ENCODE measurements at places on chromosomes 4 and X.

GRCh38 chr4:10013722-10014121 lies 7.6 kb downstream of the SLC2A9 start:
- DNase-seq: no peak

GRCh38 chr4:172055046-172055445 lies 241.8 kb downstream of the GALNTL6 start:
- no peak for DNase-seq

DNA sequence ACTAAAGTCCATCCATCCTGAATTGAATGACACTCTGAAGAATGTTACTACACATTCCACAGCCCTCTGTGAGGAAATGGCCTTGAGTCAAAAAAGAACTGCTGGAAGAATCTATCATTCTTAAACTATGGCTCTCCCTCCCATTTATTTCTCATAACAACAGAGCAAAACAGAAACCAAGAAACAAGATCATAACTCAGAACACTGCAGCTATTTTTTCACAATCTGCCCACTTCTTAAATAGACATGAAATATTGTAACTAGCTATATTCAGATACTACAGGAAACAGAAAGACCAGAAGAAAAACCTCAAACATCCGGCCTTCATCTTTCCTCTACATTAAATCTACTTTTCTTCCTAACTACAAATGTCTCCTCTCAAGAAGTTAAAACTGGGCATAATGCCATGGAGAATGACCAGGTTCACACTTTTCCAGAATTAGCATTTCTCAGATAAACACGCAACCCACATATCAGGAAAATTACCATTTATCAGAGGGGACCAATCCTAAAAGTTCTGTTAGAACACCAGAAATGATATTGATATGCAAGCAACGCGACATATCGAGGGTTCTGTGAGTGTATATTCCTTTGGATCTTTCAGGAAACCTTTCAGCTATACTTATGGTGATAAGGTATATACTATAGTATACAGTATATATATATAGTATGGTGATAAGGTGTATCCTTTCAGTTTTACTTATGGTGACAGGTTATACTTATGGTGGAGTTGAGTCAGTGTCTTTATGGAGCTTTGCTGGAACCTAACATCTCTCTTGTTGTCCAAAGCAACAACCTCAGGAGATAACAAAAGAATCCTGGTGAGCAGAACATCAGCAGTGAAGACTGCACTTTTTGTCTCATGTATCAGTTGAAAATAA lies 60.4 kb upstream of the IRF2 start:
- DNase-seq: peak; percentile 58

DNA sequence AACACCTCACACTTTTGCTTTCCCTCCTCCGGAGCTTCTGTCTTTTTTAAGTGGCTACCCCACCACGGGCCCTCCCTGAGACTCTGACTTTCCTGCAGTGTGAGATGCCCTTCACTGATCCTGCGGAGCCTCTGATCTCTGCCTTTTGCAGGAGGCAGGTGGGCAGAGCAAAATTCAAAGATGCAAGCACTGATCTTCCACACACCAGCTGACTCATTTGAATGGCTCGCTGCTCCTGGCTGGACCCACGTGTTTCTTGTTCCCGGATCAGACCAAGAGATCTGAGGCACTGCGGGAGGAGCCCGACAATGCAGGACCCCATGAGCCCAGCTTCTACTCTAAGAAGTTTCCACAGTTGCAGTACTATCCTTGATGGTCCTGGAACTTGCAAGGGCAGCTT lies 1607.9 kb upstream of the TENM3 start:
- DNase-seq: no peak

DNA sequence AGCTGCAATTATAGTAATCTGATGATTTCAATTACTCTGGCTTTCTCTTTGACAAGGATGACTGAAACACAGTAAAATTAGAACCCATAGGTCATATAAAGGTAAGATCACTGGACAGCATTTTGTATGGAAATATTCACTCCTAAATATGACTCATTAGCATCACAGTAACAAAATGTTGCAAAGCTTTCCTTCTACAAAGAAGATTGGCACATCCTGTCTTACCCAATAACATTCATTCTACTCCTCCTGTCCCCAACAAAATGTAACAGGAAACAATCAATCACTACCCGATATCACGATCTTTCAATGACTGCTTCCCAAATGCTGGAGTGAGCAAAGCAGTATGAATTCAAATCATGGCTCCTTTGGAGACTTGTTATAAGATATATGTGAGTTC lies 95.3 kb downstream of the FANCB start:
- no peak for DNase-seq

DNA sequence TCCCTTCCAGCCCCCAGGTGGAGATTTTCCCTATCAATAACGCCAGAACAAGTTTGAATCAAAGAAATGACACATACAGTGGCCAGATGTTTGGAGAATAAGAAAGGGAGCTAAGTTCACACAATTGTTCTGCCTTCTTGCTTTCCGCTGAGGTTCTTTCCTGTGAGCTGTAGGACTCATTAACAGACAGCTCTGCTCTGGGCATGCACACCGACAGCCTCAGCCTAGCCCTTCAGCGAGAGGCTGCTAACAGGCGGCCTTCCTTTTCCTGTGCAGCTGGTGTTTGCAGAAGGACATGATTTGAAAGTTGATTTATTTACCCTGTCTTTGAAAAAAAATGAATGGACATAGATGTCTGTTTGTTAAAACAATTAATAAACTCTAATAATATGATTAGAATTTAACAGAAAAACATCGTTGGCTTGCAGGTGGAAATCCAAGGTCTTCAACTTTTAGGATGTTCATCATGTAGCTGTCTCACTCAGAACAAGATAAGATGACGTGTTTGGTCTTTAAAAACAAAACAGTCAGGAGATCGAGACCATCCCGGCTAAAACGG lies 183.3 kb downstream of the KDR start:
- peak; percentile 57 for DNase-seq

DNA sequence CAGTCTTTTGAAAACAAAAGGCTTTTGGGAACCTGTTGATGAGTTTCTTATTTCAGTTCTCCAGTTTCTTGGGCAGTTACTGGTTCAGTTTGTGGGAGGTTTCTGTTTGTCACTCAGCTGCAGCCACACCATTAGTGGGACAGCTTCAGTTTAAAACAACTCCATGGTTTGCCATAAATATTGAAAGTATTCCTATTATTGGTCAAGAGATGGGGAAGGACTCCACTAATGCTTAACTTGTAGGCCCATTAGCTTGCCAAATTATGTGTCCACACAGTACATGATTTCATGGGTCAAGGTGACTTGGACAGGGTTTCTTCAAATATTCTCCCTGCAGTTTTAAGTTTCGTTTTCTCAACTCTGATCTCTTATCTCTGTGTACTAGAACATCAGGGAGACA lies 15.5 kb upstream of the ASIC5 start:
- DNase-seq: no peak

DNA sequence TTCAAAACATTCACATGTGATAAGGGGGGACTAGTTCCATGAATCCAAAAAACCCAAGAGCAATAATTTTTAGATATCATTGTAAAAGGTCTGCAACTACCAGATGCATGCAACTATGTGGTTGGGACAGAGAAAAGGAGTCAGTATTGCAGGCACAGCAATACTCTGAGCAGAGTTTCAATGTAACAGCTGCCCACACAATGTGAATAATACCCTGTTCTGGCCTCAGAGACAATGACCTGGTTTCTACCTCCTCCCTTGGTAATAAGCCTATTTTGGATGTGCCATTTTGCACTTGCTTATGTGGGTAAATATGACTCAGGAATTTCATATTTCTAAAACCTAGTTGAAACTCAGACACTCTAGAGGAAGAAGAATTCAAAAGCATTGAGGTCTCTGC lies 194.8 kb upstream of the RASGEF1B start:
- DNase-seq: no peak

DNA sequence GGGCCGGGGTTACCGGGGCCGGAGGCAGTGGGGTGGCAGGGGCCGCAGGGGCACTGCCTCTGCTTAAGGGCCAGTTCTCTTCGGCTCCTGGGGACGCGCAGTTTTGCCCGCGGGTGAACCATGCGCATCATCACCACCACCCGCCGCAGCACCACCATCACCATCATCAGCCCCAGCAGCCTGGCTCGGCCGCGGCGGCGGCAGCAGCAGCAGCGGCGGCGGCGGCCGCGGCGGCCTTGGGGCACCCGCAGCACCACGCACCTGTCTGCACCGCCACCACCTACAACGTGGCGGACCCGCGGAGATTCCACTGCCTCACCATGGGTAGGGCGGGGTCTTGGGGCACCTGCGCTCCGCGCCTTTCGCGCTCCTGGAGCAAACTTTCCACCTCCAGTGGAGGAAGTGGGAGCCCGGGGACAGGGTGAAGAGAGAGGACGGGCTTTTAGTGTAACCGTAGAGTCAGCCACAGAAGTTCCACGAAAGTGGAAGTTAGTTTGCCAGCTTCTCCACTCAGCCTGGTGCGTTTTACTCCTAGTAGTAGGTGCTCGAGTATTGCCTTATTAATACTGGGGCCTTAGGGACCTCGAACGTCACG lies 729 bp downstream of the GSX2 start:
- peak; percentile 12 for DNase-seq

DNA sequence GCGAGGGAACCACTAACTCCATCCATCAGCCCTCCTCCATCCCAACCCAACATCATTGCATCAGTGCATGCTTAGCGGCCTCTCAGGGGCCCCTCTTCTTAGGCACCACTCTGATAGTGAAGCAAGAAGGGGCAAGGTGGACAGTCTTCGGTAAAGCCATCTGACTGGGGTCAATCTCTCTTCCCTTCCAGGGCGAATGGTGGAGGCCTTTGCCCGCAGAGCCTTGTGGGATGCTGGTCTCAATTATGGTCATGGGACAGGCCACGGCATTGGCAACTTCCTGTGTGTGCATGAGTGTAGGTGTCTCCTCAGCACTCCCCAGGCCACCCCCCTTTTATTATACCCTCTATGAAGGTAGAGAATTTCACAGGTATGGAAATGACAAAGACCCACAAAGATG lies 18.8 kb upstream of the SASH3 start:
- no peak for DNase-seq

GRCh38 chr4:84342161-84342560 lies 156.9 kb downstream of the NKX6-1 start:
- DNase-seq: no peak

GRCh38 chr4:57633212-57633859 lies 523.2 kb upstream of the IGFBP7 start:
- no peak for DNase-seq

- DNase-seq: peak; percentile 12
These were observed 773 bp downstream of the DAPP1 start for GRCh38 chr4:99817309-99817890.

DNA sequence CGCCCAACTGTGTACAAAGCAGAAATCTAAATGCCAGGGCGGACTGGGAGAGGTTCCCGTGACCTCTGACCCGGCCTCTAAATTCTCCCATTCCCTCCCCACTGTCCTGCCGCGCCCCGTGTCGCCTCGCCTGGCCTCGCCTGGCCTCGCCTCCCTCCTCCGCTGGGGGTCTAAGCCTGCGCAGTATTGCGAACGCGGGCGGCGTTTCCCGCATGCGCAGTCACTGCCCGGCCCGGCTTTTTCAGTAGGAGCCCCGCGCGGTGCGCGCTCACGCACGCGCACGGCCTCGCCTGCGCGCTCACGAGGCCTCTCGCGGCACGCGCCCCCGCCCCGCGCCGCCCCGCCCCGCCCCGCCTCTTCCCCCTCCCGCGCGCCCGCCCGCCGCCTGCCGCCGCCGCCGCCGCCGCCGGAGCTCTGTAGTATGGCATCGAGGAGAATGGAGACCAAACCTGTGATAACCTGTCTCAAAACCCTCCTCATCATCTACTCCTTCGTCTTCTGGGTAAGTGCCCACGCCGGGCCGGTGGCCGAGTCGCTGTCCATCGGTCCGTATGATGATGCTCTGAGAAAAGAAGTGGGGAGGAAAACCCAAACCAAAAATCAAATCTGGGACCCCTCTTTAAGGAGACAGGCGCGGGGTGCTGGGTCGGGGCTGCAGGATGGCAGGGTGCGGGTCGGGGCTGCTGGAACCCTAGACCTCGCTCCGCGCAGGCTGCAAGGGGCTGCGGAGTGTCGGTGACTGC lies at the start of gene TSPAN7:
TSPAN7 (plus strand) TSS at position 417 of the 743 bp plus-strand sequence; CDS start at position 422, 5 bp downstream.
- DNase-seq: peak; percentile 74

DNA sequence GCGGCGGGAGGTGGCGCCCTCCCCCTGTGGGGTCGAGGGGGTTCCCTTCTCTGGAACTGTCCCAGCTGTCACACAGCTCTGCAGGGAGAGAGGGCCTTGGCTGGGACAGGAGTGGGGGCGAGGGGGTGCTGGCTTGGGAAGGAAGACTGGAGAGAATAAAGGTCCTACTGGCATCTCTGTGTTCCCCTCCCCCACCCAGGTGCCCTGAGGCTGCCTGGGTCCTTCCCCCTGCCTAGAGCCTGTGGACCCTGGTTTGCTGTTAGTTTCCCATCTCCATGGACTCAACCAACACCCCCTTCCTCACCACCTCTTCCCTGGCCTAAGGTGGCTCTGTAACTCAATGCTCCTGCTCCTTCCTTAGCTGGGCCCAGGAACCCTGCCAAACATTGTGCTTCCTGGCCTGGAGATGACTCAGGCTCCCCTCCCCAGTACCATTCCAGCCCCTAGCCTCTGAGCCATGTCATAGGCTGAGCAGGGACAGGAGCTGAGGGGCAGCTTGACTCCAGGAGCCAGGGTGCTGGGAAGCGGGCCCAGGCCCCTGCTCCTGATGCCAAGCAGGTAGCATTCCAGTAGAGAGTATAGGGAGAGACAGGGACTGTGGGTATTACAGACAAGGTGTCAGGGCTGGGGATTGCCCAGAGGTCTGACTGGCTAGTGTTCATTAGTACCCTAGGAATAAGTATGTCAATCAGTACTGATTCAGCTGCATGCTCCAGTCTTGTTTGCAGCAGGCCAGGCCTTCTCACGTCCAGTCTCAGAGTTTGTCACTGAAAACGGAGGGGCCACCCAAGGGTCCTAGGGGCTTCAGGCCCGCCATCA lies 100.7 kb downstream of the EFNB1 start:
- DNase-seq: no peak

- DNase-seq: no peak
These were observed 559.0 kb upstream of the AMOT start for GRCh38 chrX:113399506-113400192.

GRCh38 chrX:10741003-10741402 lies 120.6 kb upstream of the MID1 start:
- DNase-seq: no peak

- no peak for DNase-seq
These were observed 1.0 kb downstream of the ENAM start for GRCh38 chr4:70629469-70630090.

DNA sequence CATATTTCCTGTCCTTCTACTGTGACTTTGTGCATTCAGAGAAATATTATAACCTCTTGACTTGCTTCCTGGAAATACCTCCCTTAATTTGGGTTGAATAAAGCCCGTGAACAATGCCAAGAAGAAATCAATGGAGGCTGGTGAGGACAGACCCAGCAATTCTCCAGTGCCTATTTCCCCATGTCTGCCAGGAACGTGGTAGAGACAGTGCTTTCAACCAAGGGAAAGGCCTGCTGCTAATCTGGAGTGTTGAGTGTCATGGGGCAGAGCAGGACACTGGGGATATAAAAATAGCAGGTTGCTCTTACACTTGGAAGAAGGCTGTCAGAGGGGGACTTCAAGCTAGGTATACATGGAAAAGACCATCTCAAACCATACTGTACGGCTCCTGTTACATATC lies 19.9 kb downstream of the TSC22D3 start:
- no peak for DNase-seq

DNA sequence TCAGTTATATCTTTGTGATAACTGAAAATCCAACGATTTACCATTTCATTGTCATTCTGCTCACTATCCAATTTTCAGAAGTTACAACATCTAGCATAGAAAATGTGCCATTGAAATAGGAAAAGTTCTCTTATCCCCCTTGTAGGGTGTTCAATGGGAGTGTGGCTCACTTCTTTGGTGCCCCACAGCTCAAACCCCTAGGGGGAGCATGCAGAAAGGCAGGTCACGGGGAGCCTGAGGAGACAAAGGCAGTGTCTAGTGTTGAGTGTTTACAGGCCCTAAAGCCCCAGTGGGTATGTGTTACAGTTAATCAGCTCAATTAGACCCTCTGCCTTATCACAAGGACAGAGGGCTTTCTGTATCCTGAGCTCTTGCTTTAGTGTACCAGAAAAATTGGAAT lies 243.4 kb upstream of the GRID2 start:
- DNase-seq: no peak

Data from central memory CD4-positive, alpha-beta T cell (primary cell).